ENCODE measurements at places on chromosomes 11 and 22. TPM values are rescaled to one million over a fixed set of nuclear protein-coding genes. Genes with fewer than 3 reads are reported as not detected.

DNA sequence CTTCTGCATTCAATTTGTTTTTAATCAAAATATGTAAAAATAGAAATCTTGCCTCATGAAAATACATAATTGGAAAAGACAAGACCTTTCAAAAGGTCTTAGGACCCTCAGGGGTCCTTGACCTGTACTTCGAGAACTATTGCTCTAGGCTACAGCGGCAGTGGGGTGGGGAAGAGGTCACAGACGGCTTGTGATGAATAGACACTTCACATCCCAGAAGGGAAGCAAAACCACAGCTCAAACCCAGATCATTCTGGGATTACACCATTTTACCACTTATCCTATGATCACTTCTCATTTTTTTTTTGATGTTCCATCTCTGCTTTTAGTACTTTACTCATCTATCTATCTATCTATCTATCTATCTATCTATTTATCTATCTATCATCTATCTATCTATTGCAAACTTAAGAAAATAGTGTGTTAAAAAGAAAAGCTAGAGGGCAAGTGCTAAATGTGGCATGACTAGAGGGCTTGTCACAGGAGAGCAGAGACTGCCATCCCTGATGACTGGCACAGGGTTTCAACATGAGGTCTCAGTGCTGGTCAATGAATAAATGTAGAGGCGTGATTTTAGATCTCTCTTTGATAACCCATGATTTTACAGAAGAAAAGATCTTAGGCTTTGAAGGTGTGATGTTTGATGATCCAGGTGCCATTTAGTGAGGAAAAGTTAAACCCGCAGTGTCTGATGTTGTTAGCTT is 37.1 kb downstream of the RNF141 start:
- no peak for DNase-seq

DDTL gene
- 0.75 TPM for total RNA-seq

SLC1A2 gene
- not detected for total RNA-seq

CD3E gene
- total RNA-seq, result not detected

DNA sequence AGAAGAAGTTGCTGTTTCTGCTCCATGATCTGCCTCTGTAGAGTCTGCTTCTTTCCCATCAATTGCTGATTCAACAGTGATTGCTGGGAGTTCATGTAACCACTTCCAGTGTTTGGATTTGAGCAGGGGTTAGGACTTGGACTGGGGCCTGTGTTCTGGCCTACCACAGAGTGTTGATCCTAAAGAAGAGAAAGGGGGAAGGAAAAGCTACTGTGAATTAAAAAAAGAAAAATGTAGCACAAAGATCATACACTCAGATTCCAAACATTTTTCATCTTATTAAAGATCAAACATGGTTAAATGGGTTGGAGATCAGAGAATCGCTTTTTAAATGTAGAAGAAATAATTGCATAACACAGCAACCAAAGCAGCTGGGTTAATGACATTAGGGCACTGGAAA is 67.6 kb upstream of the MTMR2 start:
- no peak for DNase-seq

DNA sequence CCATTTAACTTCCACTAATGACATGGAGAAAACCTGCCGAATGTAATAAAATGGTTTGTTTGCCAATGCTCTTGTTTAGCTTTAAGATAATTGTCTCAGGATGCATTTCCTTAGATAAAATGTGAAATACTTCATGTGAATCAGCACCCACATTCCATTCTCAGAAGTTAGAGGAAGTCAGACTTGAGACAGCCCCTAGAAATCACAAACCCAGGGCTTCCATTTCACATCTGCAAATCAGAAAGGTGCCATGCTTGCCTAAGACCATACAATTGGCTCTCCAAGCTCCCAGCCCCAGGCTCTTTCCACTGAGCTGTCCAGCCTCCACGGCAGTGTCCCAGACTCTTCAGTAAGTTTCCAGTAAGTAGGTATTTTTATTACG is 35.6 kb upstream of the ADORA2A start:
- DNase-seq, result no peak

DNA sequence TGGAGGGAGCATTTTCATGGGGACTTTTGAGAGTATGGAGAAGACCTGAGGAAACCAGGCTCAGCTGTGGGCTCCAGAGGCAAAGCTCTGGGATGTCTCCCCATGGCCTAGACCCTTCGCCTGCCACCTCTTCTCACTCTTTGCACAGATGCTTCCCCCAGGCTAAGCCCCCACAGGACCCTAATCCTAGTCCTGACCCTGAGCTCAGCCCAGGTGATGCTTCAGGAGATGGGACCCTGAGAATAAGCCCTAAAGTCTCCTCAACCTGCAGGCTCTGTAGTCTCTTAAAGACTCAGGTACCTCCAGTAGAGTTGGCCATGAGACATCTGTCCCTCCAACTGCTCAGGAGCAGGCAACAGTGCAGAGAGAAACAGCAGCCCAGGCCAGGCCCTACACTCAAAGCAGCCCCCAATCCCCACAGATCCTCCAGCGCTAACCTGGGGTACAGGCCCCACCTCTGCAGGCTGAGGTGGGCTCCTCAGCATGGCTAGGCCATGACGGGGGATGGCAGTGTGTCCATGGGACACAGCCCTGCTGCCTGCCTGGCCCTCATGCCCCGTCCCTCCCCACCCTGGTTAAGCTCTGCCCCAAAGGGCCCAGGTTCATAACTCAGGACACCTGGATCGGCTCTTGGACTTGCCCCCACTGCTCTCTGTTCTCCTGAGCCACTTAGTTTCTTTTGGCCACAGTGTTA is 39.4 kb downstream of the GGTLC2 start:
- no peak for DNase-seq

DNA sequence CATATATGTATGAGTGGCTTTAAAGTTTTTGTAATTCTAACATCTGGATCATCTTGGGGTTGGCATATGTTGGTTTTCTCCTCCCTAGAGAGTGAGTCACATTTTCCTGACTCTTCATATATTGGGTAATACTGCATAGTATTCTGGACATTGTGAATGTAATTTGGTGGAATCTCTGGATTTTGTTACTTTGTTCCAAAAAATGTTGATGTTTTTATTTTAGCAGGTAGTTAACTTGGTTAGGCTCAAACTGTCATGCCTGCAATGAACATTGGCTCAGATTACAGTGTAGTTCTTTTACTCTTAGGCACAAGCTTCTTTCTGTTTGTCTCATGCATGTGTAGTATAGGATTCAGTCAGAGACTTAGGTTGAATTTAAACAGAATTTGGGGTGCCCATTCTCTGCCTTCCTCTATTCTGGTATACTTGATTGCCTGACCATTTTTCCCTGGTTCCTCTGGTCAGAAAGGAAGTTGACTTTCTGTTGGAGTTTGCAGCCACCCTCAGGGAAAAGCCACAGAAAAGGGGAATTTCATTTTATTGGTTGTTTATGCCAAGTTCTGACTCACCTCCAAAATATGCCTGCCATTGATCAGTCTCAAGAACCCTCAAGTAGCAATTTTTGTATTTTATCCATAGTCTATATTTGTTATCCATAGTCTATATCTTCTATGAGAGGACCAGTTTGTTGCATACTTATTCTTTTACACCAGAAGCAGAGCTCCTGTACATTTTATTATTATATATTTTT is 151.7 kb downstream of the UVRAG start:
- DNase-seq, result no peak

DNA sequence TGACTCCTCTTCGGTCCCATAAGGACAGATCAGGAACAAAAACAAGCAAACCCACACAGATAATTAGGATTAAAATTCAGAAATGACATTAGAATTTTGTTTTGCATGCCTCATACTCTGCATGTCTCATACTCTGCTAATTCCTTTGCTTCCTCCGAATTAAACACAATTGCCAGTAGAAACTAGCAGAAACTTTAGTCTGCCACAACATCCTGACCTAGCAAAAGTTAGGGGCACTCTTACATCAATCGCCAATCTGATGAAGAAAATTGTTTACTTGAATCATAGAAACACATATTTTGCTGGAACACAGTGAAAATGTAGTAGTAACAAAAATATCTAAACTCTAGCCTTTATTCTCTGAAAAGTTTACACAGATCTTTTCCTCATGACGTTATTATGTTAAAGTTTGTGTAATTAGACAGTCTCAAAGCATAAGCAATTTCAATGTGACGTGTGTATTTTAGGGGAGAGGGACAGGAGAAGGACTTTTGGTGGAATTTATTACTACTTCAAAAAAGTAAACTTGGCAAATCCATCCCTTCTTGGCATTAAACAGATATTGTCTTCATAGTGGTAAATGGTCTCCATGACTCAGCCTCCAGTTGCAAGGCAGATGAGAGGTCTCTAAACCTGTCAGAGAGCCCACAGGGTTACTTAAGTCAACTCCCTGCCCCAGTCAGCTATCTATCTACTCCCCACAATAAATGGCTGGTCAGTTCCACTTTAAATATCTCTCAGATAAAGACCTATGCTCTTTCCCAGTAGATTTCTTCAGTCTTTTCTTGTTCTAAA is 249.8 kb upstream of the UBASH3B start:
- no peak for DNase-seq

OR10A3 gene
- not detected for total RNA-seq

GRCh38 chr22:19515654-19516377 is 8.4 kb downstream of the CLDN5 start:
- no peak for DNase-seq

SLC22A25 gene
- total RNA-seq, result not detected

OR8D4 gene
- not detected for total RNA-seq

DNA sequence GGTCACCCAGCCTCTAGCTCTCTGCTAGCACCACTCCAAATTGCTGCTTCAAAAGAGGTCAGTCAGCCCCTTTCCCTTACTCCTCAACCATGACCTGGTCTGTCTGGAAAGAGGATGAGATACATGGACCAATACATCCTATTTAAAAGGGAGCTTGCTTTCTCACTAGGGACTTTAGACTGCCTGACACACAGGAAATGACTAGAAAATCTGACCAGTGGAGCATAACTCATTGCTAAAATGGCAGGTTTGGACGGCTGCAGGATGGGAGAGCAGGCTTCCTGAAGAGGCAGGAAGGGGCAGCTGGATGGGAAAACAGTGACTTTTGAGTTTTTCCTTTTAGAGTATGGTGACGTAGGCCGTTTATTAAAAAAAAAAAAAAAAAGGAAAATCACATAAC is 25.3 kb downstream of the STIM1 start:
- DNase-seq, result no peak

- no peak for DNase-seq
Measured at GRCh38 chr22:28909375-28909774, 26.0 kb downstream of the ZNRF3 start.

GRCh38 chr11:46001448-46001914 is 79.0 kb downstream of the LARGE2 start:
- no peak for DNase-seq

BRSK2 gene
- total RNA-seq, result 0.75 TPM

GRCh38 chr11:111387363-111387762 is 8.3 kb upstream of the POU2AF1 start:
- DNase-seq, result no peak

APOA5 gene
- total RNA-seq, result not detected

BEST1 gene
- total RNA-seq, result 1.0 TPM

- no peak for DNase-seq
Measured at GRCh38 chr11:70532066-70532440, 133.7 kb downstream of the CTTN start.

DNA sequence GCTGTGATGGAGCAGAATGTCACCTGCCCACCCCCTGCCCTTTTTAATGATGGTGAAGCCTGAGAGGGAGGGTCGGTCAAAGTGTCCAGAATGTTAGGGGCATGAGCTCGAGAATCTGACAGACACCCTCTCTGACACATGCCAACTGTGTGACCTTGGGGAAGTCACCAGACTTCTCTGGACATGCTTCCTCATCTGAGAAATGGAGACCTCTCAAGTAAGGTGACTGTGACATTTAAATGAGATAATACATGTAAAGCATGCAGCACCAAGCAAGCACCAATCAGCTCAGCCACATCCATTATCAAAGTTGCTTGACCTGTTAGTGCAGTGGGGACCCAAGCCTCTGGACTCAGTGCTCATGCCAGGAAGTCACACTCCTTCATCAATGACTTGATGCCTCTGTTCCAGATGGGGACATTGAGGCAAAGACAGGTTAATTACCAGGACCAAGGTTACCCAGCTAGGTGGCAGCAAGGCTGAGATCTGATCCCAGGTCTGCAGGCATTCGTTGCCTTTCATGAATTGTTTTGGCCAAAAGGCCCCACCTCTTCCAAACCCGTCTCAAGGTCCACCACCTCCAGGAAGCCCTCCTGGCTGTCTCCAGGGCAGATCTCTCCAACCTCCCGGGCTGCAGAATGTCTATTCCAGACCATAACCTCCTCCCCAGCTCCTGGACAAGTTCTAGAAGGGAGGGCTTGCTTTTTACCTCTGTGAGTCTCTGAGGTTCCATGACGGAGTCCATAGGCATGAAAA is 38.8 kb upstream of the SYT7 start:
- no peak for DNase-seq

DNA sequence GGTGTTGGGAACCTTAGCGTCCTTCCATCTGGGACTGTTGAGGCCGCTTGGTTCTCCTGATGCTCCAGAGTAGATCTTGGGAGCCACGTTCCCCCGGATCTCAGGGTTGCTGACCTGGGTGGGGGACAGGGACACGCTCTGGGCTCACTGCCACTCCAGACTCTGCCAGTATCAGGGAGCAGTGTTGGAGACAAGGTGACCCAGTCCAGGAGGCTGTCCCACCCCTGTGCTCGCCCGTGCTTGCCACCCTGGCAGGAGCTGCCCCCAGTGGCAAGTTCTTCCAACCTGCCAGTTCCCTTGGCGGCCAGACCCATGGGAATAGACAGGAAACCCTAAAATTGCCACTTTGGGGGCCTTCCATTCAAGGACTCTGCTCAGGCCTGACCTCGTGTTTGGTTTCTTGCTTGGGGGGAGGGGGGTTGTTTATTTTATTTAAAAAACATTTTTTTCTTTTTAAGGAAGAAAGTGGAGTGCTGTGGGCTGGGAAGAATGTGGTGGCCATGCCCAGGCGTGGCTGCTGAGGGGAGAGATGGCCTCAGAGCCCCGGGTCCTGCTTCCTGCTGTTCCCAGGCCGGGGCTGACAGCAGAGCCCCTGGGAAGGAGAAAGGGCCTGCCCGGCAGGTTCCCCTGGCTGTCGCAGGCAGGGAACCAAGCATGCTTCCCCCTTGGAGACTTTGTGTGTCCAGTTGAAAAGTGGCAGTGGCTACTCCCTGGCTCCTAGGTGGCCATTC is 7.2 kb downstream of the GRK2 start:
- DNase-seq, result no peak

GSC2 gene
- not detected for total RNA-seq

DNA sequence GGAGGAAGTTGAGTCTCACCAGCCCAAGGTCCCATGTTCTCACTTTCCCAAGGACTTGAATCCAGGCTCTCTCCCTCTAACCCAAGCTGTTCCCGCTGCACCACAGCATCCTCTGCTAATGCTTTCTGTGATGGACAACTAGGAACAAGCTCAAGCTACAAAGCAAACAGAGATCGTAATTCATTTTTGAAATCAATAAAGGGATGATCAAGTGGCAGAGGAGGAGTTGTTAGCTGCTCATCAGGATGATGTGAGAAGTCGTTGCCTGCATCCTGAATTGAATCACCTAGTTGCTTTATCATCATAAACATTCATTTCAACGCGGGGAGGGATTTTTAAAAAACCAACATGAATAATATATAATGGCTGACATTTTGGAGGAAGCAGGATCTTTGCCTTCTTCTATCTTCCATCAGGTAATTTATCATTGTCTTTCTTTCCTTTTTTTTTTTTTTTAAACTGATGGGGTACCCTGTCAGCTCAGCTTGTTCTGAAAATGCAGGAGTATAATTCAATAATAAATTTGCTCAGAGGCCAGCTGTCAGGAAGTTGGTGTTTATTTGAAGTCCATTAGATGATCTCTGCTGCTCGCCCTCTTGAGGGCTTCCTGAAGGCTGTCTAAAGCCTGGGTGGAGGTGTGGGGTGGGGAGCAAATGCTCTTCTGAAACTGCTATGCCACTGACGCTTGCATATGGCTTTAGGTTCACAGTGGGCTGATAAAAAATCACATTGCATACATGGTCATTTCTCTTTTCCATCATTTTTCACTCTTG is 174.4 kb upstream of the NARS2 start:
- DNase-seq, result no peak

SHANK3 gene
- total RNA-seq, result 6.0 TPM

ANGPTL5 gene
- total RNA-seq, result not detected
